ENCODE measurements at places on chromosomes 16 and 17.

GRCh38 chr16:23579371-23579770 lies 16.7 kb downstream of the NDUFAB1 start:
- no peak for DNase-seq

DNA sequence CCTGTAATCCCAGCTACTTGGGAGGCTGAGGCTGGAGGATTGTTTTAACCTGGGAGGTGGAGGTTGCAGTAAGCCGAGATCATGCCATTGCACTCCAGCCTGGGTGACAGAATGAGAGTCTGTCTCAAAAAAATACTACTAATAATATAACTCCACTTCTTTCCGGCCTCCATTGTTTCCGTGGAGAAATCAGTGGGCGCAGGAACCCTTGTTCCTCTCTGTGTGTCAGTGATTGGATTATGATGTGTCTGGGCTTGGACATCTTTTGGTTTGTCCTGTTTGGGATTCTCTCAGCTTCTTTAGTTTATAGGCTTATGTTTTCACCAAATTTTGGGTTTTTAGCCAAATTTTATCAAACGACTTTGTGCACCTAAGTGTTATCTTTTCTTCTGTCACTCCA lies 36.8 kb downstream of the ACSF3 start:
- DNase-seq = no peak

GRCh38 chr16:58485184-58485887 lies 14.6 kb upstream of the NDRG4 start:
- DNase-seq = no peak

DNA sequence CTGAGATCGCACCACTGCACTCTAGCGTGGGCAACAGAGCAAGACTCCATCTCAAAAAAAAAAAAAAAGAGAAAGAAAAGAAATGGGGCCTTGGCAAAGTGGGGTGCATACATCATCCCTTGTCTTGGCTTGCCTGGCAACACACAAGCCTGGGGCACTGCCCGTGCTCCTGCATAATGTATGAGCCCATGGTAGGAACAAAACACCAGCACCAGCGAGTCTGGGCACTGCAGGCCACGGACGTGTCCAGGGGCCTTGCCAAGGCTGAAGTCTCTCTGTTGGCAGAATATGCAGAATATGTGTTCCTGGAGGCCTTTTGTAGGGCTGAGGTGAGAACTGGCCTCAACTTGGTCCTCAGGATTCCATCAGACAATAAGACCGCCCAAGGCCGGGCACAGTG lies 15.7 kb upstream of the ALDOA start:
- DNase-seq = no peak

DNA sequence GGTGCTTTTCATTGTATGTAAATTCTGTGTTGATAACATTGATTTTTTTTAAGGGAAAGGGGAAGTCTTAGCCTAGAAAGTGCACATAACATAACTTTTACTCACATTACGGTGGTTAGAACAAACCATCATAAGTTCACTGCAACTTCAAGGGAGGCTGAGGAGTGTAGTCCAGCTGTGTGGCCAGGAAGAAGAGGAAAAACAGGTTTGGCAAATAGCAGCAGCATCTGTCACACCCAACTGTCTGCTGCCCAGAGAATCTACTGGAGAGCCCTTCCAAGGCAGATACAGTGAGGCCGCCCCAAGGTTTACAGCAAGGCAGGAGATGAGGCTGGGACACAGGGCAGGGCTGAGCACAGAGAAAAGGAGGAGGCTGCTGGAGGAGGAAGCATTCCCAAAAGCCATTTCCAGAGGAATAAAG lies 60.6 kb downstream of the AIPL1 start:
- DNase-seq = no peak

GRCh38 chr17:19750020-19750572 lies 2.0 kb upstream of the ALDH3A1 start:
- DNase-seq = no peak

DNA sequence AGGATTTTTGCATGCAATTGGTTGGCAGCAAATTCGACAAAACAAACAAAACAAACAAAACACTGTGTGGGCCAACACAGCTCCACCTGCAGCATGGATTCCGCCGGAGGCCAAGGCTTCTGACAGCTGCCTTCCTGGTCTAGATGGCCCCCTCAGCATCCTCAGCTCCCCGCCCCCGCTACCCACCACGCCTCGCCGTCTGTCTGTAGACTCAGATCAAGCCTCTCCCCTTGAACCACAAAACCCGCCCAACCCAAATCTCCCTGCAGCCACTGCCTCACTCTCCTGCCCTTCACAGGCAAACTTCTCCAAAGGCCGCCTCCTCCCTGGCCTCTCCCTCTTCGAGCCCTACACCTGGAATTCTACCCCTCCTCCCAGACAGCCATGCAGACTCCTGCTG lies 57.9 kb downstream of the RTN4RL1 start:
- DNase-seq = no peak

GRCh38 chr17:32187271-32187670 lies 45.0 kb downstream of the RHOT1 start:
- no peak for DNase-seq

GRCh38 chr17:64410750-64411490 lies 20.3 kb upstream of the PECAM1 start:
- no peak for DNase-seq

- no peak for DNase-seq
These were observed 204.9 kb upstream of the KCNJ16 start for GRCh38 chr17:69870091-69870530.

DNA sequence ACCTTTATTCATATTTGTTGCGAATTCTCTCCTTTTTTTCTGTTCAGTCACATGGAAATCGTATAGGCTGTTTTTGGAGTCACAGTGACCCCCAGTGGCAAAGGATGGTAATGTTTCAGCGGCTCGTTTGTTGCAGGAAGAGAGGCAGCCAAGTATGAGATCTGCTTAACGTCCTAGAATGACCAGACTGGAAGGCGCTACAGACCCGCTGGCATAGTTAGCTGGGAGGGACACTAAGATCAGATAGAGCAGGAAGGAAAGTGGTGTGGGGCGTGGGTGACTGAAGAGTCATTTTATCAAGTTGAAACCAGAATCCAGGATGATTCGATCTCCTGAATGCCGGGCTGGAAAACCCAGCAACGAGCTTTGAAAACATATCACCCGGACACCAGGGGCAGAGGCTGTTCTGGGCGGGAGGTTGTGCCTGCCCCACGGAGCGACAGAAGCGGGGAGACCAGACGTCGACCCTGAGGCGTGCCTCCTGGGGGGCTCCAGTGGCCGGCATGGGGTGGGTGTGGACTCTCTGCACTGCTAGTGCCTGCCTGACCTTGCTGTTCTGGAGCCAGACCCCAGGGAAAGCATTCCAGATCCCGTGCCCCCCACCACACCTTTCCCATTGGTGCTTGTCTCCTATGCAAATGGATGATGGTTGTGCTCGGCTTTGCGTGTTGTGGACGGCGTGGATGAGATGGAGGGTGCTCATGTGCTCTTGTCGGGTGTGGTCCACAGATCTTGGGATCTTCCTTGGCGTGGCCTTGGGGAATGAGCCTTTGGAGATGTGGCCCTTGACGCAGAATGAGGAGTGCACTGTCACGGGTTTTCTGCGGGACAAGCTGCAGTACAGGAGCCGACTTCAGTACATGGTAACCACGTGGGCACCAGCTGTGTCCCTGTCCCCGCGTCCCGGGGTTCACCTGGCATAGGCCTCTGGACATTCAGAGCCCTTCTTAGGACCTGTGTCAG lies 7.7 kb downstream of the IL34 start:
- peak; percentile 58 for DNase-seq

- no peak for DNase-seq
These were observed 13.4 kb upstream of the CRISPLD2 start for GRCh38 chr16:84806256-84806889.

DNA sequence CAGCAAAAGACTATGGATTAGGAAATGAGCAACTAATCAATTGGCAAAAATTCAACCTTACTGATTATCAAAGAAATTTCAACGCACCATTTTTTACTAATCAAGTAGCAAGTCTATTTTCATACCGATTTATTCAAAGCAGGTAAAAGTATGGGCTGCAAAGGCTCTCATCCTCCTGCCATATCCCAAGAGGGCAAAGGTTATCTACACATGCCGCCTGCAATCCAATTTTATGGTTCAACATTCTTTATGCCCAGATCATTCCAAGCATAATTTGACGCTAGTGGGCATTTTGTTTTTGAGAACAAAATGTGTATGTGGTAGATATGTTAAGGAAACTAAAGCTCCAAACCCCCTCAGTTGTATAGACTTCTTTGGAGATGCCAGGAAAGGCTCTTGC lies 270.6 kb downstream of the MAF start:
- DNase-seq = no peak

DNA sequence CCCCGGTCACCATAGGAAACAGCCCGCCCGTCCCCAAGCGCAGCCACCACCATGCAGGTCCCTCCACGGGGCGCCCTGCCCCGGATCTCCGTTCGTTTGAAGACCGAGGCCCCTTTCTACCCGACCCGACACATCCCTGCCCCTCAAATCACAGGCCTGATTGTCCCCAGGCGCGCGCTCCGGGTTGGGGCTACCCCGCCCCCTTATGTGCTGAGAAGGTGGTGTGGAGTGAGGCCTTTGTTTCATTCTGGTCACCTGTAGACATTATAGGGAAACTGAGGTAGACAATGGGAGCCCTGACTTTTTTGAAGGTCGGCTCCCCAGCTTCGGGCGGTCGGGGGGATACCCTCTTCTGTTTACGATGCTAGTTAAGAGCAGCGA lies 763 bp upstream of the ACTG1 start:
- no peak for DNase-seq

GRCh38 chr17:61986898-61987297 lies 59.1 kb upstream of the INTS2 start:
- DNase-seq = no peak

DNA sequence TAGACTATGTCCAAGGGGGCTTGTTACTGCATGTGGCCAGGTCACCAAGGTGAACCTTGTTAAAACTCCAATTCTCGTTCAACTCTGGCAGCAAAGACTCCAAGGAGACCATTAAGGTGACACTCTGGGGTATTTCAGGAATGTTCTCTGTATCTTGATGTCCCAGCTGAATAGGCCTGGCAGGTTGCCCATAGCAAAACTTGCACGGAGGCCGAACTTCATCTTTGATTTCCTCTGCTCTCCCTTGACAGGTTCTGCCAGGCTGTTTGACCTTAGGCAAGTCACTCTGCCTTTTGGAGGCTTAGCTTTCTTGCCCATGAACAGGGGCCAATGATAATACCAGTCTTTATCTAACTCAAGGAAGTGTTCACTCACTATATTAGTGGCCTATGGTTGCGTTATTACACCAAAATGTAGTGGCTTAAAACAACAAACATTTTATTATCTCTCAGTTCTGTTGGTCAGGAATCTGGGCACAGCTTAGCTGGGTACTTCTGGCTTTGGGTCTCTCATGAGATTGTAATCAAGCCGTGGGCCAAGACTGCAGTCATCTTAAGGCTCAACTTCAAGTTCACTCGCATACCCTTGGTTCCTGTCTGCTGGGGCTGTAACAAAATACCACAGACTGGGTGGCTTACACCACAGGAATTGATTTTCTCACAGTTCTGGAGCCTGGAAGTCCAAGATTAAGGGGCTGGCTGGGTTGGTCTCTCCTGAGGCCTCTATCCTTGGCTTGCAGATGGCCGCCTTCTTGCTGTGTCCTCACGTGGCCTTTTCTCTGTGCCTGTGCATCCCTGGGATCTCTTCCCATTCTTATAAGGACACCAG lies 168.5 kb downstream of the UTP18 start:
- DNase-seq = no peak

DNA sequence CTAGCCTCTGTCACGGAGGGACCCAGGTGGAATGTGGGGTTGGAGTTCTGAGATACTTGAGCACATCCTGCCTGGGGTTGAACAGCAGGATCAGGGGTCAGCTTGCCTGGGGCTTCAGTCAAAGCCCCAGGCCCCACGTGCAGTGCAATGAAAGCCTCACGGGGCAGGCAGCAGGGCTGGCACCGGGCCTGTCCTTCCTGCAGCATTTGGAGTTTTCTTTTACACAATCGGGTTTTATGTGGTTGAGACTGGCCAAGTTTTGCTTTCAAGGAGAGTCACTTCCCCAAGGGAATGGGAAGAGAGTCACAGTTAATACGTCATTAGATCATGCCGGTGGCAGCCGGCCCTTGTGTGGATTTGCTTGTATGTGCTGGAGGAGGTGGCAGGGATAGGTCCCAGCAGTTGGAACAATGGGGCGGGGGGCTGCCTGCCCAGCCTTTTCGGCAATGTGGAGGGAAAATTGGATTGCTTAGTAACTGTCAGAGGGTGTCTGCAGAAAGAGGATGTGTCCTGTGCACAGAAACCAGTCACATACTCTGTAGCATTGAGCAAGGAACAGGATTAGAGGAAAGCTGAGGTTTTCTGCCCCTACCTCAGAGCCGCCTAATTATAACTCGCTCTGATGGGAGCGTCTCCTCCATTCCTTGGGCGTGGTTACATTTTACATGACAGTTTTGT lies 4.5 kb downstream of the RMI2 start:
- DNase-seq = no peak

GRCh38 chr17:41617698-41618097 lies 5.1 kb upstream of the KRT16 start:
- DNase-seq = no peak

GRCh38 chr16:89709166-89709565 lies 7.7 kb upstream of the SPATA2L start:
- DNase-seq = no peak

DNA sequence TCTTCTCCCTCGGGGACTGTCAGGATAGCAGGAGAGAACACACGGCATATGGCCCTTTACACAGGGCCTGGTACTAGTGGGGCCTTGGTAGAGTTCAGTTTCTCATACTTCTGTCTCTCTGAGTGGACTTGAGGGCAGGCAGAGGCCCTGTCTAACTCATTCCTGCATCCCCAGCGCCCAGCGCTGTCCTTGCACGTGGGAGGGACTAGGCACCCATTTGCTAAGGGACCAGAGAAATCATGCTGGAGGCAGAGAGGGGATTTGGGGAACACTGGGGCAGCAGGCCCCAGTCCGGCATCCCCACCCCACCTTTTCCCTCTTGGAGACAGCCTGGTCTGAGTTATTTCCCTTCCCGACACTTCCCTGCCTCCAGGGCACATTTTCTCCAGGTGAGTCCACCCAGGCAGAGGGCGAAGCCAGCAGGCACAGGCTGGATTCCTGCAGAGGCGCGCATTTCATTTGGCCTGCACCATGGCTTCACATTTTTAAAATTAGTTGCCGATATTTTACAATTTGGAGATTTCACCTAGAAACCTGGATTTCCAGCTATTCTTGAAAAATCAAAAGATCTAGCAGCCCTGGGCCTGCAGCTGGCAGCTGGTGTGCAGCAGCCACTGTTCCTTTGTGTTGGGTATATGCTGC lies 9.7 kb upstream of the NKD1 start:
- no peak for DNase-seq

DNA sequence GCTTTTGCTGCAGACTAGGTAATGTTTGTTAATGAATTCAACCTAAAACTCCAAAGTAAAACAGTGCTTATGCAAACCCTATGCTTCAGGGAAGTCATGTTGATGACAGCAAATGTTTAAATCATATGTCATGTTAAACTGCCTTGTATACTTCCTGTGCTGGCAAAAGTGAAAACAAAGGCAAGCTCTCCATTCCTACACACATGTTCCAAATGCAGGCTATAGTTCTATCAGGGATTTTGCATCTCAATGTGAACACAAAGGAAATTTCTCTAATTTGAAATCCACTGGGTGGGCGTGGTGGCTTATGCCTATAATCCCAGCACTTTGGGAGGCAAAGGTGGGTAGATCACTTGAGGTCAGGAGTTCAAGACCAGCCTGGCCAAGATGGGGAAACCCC lies 19.3 kb downstream of the UNK start:
- no peak for DNase-seq
